ENCODE measurements at places on chromosomes 7 and 10.

GRCh38 chr7:28990200-28990960, 32.2 kb upstream of the TRIL start:
- no peak for ATAC-seq

DNA sequence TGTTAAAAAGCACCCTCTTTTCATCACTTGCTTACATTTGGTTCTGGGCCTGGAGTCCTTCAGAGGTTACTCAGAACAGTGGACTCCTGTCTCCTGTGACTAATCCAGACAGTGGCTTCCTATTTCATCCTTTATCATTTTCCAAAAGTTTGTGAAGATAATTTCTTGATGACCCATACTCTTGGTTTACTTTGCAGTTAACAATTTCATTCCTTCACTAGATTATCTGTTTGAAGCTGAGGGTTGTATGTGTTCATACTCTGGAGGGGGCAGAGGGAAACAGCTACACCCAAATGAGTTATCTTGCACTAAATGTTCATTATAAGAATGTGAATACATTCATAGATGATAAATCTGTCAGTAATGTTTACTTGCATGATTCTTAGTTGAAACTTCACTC, 124.7 kb downstream of the ZNF248 start:
- no peak for ATAC-seq

DNA sequence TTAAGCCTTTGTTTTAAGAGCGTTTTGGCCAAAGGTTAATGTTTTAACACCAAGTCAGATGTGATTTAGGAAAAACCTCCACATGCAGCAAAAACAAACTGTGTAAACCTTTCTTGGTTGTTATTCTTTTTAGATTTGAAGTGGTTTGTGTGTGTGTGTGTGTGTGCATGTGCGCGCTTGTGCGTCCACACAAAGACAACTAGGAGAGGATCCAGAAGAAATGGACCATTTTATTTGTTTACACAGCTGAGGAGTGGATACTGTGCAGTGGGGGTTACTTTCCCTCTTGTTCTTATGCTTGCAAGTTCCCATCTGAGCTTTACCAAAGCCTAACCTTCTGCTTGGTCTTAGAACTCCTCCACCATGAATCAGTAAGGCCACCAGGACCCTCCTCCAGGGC, 20.0 kb downstream of the TCF7L2 start:
- ATAC-seq = no peak

- ATAC-seq = no peak
These were observed 58.1 kb downstream of the CCDC186 start for GRCh38 chr10:114115661-114116445.

DNA sequence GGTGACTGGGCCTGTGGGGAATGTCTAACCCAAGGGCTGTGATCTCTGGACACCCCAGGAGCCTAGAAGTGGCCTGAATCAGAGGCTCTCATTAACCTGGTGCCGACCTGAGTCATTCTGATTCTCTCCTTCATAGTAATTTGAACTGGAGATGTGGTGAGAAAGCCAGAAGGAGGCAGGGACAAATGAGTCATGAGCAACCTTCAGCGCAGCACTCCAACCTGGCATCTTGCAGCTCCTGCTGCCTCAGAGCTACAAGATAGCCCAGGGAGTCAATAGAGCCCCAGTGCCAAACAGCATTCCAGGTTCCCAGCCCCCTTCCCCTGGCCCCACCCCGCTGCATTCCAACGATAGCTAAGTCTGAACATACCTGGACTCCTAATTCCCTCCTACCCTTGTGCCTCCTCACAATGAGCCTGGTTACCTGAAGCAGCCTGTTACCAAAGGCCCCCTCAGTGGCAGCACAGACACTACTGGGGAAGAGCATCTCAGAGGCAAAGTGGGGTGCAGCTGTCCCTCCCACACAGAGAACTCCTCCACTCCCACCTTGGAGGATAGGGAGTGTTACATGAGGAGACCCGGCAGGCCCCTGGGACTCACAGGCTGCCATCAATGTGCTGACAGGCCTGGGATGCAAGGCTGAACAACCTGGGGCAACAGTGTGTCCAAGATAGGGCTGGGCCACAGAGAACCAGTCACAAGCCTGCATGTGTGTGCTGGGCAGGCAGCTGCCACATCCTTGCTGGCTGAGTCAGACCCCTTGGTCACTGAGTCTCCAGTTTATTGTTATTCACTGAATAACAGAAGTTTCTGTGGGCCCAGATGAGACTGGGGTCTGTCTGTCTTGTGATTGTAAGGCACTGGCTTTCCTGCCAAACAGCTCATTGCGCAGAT, 76.8 kb upstream of the LEP start:
- ATAC-seq = peak; percentile 84

- no peak for ATAC-seq
These were observed 5.8 kb downstream of the NUDCD3 start for GRCh38 chr7:44484482-44485313.

- no peak for ATAC-seq
These were observed 206.0 kb downstream of the CXCL12 start for GRCh38 chr10:44178856-44179255.

GRCh38 chr10:1141261-1141660, 85.1 kb downstream of the WDR37 start:
- ATAC-seq = no peak

GRCh38 chr7:128209229-128210035, 31.6 kb upstream of the LEP start:
- ATAC-seq = peak; percentile 86

All from SK-N-SH treated with all-trans-retinoic acid at 6 μM for 48 hours (cell line).